ENCODE measurements at places on chromosomes 2 and 18. TPM values are rescaled to one million over a fixed set of nuclear protein-coding genes. Genes with fewer than 3 reads are reported as not detected.

GRCh38 chr2:52668724-52669123 is 1098.9 kb upstream of the CHAC2 start:
- DNase-seq = no peak

GRCh38 chr2:155141418-155141817 is 442.9 kb downstream of the KCNJ3 start:
- DNase-seq = no peak

Gene XPO1
- total RNA-seq = 96.7 TPM

Gene PSD4
- total RNA-seq = 23.8 TPM

Gene COL4A4
- under 0.01 TPM for total RNA-seq
